M059J (cell line): ENCODE measurements at places on chromosomes 6 and 20. TPM values are rescaled to one million over a fixed set of nuclear protein-coding genes. Genes with fewer than 3 reads are reported as not detected.

SLC26A8 gene
- 0.10 TPM in 1 of 2 replicates, not detected in the other for total RNA-seq

FYN gene
- total RNA-seq = 37.7 and 63.4 TPM in 2 replicates

GRCh38 chr6:100775667-100776066 is 105.5 kb downstream of the ASCC3 start:
- no peak for DNase-seq

GRCh38 chr20:62355516-62355877 is 11.6 kb downstream of the LAMA5 start:
- DNase-seq = no peak

GRCh38 chr6:161152527-161152862 is 121.4 kb downstream of the AGPAT4 start:
- DNase-seq = no peak

GRCh38 chr6:56694002-56694401 is 51.3 kb upstream of the DST start:
- no peak for DNase-seq
